Cerebellar cortex (tissue), 1 donor: ENCODE measurements at places on chromosomes 11 and 22.
A peak's percentile ranks its signal among the peaks of the same experiment; 100 is the strongest.

DNA sequence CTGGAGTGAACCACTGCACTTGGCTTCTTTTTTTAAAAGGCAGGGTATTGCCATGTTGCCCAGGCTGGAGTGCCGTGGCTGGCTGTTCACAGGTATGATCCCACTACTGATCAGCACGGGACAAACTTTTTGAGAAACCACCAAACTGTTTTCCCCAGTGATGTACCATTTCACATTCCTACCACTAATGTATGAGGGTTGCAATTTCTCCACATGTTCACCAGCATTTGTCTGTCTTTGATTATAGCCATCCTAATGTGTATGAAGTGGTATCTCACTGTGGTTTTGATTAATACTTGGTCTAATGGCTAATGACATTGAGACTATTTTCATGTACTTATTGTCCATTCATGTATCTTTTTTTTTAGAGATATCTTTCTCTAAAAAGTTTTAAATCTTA is 41.5 kb upstream of the EP300 start:
- no peak for DNase-seq

GRCh38 chr22:19062943-19063308 is 59.3 kb downstream of the DGCR2 start:
- DNase-seq: no peak

DNA sequence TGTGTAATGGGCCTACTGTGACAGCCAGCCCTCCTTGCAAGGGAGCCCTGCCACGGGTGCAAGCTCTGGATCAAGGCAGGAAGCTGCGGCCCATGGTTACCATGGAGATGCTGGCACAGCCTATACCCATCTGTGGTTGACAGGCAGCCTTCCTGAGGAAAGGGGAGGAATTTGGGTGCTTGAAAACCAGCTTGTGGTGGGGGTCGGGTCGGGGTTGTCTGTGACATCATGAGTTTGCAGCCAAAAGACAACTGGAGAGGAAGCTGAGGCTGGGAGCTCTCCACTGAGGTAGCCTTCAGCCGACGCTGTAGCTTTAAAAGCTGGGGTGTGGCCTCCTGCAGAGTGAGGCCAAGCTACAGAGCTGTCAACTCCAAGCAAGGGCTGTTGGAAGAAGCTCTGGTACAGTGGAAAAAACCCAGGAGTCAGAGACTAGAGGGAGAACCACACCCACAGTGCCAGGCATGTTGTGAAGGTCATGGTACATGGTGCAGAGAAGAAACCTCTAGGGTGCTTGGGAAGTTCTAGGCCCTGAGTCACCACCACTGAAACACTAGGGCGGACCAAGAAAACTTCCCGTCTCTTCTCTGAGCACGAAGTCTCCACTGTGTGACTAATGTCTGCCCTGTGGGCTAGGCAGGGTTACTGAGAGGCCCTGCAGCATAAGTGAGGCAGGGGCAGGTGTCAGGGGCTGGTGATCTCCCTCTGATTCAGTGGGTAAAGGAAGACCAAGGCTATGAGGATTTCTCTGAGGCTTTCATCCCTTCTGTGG is 10.8 kb upstream of the LDHA start:
- DNase-seq: peak; percentile 91

DNA sequence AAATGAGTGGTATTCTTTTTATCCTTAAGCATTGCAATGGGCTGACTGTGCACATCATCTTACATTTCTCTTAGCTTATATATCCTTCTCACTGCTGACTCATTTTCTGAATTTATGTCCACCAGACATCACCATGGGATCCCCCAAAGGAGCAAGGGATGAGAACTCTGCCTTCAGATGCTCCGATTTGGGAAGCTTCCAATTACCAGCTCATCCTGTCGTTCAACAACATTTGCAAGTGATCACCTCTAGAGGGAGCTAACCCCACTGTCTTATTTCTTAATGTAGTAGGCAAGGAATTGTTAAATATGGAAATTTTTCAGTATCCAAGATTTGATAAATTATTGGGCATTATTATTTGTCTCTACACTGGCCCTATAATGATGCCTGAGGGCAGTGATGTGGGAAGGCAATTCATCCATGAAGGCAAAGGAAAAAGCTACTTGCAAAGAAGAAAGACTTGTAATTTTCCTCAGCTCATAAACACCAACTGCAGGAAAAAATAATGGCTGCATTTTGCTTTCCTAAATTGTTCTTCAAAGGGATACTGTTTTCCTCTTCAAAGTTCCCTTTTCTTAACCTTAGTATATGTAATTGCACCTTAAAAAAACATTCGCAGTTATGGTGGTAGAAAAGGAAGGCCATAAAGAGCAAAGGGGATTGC is 102.4 kb upstream of the FSHB start:
- peak; percentile 26 for DNase-seq

- DNase-seq: no peak
These were observed 32.4 kb upstream of the SORL1-AS1 start for GRCh38 chr11:121485216-121485615.

GRCh38 chr11:41307296-41308080 is 152.0 kb downstream of the LRRC4C start:
- DNase-seq: no peak

DNA sequence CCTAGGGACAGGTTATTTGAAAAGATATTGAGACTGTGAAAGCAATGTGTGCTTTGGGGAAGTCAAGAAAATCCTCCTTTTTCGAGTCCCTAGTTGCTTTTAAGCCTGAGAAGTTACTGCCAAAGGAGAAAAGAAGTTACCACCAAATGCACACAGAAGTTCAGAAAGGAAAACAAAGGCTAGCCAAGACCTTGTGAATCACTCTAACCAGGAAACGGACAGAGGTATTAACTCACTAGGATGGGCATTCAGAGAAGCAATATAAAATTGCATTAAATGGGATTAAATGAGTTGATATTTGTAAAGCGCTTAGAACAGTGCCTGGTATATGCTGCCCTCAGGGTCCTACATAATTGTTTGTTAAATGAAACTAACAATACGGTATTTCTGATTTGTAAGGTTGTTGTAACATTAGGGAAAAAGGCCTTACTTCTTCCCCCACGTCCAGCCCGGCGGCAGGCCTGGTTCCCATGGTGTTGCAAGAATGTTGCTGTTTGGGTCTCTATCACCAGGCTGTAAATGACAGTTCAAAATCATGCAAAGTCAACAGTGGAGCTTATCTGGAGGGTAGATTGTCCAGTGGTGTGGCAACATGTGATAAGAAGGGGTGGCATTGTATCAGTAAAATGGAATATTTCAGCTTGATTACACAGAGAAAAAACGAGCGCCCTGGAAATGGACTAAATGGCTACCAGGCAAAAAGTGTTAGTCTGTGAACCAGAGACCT is 7.1 kb downstream of the TMA7B start:
- DNase-seq: no peak

DNA sequence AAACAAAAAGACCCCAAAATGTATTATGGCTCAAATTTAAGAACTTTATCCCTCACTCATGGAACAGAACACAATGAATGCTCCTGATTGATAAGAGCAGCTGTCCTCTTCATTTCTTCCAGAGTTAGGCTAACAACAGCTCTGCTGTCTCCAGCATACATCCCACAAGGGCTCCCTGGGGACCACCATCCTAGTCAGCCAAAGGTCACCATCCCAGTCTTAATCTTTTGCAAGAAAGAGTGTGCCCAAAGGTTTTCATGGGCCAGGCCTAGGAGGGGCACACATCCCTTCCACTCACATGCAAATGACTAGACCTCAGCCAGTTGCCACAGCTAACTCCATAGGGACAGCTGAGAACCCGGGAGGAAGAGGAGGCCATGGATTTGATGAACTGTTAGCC is 555.3 kb downstream of the BUD13 start:
- DNase-seq: no peak

DNA sequence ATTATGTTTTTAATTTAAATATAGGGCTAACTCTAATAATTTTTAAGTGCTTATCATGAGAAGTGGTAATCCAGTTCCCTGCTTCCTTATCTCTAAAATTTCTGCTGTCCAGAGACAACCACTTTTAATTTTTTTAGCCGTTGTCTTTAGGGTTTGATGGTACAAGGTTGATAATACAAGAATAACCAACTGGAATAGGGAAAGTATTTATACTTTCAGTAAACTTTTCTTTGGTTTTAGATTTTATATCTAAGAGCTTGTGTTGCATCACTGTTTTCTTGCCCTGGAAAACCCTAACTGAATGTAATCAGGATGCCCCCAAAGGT is 46.5 kb upstream of the ADORA2A start:
- DNase-seq: no peak

DNA sequence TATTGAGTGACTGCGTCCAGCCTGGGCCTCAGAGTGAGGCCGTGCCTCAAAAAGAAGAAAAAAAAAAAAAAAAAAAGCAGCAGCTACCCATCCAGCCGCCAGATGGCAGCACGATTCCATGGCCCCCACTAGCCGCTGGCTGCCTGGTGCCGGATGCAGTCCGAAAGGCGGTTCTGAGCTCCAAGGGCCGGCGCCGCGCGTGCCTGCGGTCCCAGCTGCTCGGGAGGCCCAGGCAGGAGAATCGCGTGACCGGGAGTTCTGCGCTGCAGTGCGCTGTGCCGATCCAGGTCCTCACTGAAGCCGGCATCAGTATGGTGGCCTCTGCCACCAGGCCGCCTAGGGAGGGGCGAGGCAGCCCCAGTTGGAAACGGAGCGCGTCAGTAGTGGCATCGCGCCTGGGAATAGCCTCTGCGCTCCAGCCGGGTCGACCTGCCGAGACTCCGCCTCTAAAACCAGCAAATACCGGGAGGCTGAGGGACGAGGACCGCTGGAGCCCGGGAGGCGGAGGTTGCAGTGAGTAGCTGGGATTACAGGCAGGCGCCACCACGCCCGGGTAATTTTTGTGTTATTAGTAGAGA is 19.3 kb downstream of the SCARF2 start:
- DNase-seq: peak; percentile 82

GRCh38 chr11:35276396-35277145 is 137.6 kb downstream of the CD44 start:
- DNase-seq: peak; percentile 50

DNA sequence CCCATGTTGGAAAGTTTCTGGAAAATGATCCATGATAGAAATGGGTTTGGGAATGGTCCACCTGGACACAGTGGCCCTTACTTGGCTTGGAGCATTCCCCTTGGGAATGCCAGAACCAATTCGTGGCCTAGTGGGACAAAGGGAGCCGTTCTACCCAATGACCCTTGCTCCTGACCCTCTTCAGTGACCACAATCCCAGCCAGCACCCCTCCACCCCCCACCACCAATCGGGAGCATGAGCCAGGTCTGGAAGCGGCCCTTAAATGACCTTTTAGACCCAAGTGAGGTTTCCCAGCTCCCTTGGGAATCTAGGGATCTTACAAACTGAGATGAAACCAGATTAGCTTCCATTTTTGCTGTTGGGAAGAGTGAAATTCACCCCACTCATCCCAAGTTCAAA is 51.3 kb upstream of the CDON start:
- no peak for DNase-seq

DNA sequence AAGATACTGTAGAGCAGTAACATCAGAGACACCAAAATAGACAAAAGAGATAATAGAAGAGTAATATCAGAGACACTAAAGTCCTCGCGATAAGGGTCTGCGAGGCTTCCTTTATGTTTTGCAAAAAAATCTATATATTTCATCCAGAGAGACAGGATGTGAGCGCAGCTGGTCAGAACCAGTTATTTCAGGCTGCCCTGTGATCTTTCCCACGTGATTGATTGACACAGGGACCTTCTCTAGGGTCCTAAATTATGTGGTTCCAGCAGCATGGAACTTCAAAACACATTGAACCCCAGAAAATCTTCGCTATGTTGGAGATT is 118.0 kb downstream of the KCNQ1 start:
- no peak for DNase-seq

- no peak for DNase-seq
These were observed 66.8 kb downstream of the CSTPP1 start for GRCh38 chr11:47003180-47003877.

DNA sequence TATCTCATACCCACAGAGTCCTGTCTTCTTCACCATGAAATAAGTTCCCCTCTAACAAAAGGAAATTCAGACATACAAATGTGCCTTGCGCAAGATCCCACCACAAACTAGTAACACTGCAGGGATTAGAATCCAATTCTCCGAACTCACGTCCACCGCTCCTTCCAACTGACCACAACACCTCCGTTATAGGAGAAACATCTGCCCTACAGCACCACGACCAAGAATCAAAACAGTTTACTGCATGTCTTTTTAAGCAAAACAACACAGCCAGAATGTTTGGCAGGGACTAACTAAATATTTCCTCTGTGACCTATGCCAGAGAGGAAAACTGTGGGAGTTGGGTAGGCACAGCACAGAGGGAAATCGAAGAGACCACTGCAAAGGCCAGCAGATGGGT is 72.7 kb upstream of the AKIP1 start:
- DNase-seq: no peak

GRCh38 chr22:50524676-50525103 is 708 bp downstream of the SCO2 start:
- peak; percentile 23 for DNase-seq

DNA sequence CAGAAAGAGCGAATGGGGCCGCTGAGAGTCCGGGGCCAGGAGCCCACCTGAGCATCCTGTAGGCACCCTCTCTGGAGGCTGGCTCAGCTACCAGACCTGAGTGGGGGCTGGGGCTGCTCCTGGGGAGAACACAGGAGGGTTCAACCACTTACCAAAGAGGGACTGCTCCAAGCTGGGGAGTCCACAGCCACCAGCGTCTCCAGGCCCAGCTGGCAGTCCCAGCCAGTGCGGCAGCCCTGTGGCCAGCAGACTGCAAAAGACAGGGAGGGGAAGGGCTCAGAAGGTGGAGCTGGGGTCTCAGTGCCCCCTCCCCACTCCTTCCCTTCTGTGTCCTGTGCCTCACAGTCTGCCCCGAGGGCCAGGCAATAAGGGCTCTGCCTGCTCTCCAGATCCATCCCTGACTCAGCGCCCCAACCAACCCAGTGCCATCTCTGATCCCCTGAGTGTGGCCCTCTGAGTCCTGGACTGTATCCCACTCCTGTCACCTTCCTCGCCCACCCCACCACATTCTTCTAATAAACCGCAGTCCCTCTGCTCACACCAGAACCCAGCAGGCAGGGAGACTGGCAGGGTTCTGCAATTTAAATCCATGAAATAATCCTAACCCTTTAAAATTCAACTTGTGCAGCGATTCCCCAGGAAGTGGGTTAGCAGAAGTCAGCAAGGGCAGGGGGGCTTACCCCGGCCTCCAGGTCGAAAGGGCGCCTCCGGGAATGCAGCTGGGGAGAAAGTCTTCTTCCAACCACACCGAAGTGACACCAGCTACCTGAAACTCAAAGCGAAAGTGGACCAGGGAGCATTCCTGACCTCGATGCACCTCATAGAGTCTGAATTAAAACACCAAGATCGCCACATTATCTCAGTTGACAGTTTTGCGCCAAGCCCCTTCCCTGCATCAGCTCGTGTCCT is 13.3 kb downstream of the CHST1 start:
- DNase-seq: no peak

DNA sequence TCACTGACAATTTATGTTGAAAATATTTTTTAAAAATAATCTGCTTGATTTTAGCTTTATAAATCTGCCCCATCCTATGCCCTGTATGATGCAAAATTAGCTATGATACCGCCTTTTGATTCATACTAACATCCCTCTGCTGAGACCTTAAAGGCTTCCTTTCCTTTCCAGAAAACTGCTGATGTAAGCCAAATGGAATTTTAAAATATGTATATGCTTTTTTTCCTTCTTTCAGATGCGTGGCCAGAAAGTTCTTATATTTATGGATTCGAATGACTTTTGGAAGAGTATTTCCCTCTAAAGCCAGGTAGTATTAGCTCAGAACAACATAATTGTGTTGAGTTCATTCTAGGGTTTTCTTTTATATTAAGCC is 34.5 kb downstream of the SFI1 start:
- no peak for DNase-seq

GRCh38 chr11:32210556-32210955 is 119.7 kb downstream of the RCN1 start:
- DNase-seq: no peak

GRCh38 chr11:63862923-63863322 is 24.0 kb downstream of the MARK2 start:
- DNase-seq: no peak
